ENCODE measurements at places on chromosomes 11 and 22.
A peak's percentile ranks its signal among the peaks of the same experiment; 100 is the strongest.

DNA sequence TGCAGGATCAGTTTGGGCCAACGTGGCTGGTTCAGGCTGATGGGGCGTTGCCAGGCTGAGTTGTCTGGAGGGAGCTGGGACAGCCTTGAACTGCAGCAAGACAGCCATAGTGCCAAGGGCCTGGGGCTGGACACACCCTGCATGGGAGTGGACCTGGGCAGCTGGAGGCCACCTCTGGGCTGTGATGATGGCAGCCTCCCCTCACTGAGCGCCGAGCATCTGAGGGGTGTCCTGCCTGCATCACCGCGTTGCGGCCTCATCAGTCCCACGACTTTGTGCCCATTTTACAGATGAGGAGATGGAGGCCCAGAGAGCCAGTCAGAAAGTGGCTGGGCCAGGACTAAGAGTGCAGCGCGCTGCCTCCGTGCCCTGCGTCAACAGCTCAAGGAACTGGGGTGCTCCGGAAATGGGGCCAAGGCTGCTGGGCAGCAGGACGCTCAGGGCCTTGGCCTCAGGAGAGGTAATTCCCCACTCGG lies 590 bp upstream of the TSPO start:
- DNase-seq = no peak

- no peak for DNase-seq
Measured at GRCh38 chr22:26748845-26749244, 91.5 kb downstream of the MIAT start.

- DNase-seq = peak; percentile 97
Measured at GRCh38 chr22:41022470-41023298, 69.7 kb upstream of the EP300 start.

DNA sequence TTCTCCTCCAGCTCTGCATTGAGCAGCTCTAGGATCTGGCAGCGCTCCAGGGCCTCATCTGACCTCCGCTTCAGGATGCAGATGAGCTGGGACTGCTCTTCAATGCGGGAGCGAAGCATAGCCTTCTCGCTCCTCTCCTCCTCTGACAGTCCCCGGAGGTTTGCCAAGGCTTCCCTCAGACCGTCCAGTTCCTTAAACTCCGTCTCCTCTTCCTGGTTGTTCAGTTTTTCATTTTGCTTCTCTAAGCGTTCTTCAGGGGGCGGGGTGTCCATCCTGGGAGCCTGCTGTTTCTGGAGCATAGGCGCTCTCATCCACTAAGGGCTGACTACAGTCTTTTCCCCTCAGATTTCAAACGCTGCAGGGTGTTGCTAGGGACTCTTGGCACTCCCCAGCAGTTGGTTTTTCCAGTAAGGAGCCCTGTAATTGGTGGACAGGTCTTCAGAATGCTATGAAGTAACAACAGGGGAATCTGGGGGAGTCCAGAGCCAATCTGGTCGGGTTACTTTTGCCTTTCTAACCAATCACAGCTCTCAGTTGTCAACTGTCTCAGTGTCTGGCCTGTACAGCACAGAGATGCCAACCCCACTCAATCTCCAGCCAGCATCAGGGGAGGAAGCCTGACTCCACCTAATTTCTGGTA lies at the start of gene CCDC89:
Gene CCDC89 (minus strand): TSS at position 376 of the 640 bp plus-strand sequence. CDS start 65 bp downstream, at position 311.
- DNase-seq = peak; percentile 49

DNA sequence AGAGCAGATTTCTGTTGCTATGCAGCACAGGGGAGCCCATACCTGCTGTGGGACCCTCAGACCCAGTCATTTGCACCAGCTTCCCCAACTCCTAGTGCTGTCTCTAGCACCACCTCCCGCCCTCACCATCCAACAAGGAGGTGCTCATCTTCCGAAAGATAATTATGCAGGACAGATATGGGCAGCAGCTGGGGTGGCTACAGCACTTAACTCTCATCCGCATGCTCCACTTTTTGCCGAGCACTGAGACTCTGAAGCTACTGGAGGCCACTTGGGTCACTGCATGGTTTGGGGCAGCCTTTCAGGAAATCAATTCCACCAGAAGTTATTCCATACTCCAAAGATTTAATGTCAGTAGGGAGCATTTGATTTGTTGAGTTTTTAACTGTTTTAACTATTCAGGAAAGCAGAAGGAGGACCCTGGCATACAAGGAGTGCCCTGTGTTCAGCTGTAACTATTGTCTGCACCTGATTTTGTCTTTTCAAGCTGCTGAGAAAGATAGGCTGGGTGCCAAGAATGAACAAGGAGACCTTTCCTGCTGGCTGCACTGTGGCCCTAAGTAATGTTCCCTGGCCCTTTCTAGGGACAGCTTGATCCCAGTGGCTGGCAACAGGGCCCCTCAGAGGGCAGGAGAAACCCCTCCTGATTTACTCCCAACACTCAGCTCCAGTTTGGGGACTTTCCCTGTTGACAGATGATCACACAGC lies 67.3 kb upstream of the CSNK2A3 start:
- no peak for DNase-seq

- DNase-seq = no peak
Measured at GRCh38 chr22:39409516-39410029, 10.0 kb downstream of the TAB1 start.

GRCh38 chr11:56497010-56497409 lies 5.8 kb upstream of the OR5M8 start:
- DNase-seq = no peak

GRCh38 chr11:19102521-19102900 lies 14.5 kb upstream of the ZDHHC13 start:
- DNase-seq = no peak

GRCh38 chr11:31968461-31969358 lies 122.2 kb upstream of the RCN1 start:
- no peak for DNase-seq

DNA sequence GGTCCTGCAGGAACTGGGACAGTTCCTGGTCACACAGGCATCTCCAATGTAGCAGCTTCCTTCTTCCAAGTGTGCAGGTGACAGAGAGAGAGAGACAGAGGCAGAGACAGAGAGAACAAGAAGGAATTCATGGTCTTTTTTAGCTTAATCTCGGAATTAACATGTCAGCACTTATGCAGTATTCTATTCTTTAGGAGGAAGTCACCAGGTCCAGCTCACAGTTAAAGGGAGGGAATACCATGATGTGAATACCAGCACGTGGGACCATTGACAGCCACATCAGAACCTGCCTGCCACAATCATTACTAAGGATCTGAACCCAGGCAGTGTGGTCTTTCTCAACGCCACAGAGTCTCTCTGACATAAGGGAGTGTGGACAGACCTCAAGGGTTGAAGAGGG lies 341.6 kb downstream of the MN1 start:
- DNase-seq = no peak

DNA sequence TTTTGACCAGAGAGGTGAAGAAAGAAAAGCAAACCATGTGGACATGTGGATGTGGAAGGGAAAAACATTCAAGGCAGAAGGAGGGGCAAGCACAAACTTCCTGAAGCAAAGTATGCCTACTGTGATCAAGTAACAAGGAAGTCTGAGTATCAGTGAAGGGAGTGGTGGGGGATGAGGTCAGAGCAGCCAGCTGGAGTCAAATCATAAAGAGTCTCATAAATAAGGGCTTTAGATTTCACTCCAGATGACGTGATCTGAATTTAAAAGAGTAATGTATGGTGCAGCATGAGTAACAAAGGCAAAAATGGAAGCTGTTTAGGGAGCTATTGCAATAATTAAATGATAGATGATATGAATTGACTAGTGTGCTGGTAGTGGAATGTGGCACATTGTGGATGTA lies 665.4 kb upstream of the CCDC90B start:
- DNase-seq = no peak

GRCh38 chr11:44377121-44377520 lies 67.2 kb upstream of the ALX4 start:
- no peak for DNase-seq

DNA sequence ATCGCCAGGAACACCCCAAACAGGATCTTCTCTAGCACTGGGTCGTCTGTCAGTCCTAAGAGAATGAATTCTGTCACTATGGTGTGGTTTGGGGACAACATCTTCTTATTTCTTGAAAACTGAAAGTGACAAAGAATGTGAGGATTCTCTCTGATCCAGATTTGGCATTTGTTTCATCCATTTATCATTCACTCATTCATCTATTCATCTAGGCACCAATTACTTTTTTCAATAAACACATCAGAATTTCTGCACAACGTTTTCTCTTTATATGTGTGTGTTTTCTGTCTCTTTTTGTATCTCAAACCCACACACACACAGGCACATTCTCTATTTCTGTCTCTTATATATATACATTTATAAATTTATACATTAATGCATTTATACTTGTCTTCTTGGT lies at the start of gene OR5M10:
Gene OR5M10 (minus strand): TSS at position 101 of the 400 bp plus-strand sequence. CDS start 0 bp downstream, at position 101.
- no peak for DNase-seq

DNA sequence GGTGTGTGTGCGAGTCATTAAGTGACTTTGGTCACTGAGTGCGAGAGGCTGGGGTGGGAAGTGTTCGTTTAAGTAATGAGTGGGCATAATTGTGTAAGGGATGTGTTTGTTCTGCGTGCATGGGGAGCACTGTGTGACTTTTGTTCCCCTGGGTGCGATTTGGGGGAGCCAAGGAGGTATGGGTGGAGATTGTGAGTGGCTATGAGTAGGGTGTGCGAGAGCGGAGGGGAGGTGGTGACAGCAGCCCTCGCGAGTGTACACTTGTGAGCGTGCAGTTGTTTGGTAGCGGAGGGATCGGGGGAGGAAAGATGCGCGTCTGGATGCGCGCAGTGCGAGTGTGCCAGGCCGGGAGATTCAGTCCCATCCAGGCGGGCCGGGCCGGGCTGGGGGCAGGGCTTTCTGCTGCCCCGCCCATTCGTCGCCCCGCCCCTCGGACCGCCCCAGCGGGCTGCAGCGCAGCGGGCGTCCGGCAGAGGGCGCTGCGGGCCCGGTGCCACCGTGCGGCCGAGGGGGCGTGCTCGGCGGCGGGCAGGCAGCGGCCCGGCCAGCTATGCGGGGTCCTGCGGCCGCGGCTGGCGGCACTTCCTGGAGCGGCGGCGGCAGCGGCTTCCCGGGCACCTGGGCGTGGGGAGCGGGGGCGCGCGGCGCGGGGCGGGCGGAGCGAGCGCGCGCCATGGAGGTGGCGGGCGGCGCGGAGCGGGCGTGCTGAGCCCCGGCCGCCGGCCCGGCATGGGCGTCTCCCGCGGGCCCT lies at the start of gene DGKZ:
Gene DGKZ (plus strand): TSS at position 578 of the 751 bp plus-strand sequence. CDS start 197 bp downstream, outside the sequence.
- peak; percentile 99 for DNase-seq

- DNase-seq = no peak
Measured at GRCh38 chr11:15180212-15180792, 65.6 kb downstream of the INSC start.

DNA sequence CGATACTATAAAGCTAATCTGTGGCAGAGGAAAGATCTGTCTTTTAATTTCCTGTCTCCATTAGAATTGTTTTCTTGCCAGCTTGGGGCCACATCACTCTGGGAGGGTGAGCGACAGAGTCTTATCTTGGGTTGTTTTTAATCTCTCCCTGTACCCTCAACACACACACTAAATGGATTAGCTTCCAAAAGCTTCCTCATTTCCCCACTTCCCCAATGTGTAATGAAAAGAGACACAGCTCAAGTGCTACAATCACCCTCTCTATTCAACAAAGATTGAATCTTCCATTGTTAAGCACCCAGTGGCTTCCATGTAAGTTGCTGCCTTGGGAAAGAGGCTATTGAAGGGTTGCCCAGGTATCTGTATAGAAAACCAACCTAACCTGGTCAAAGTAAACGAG lies 6.1 kb upstream of the ASCL3 start:
- DNase-seq = no peak

DNA sequence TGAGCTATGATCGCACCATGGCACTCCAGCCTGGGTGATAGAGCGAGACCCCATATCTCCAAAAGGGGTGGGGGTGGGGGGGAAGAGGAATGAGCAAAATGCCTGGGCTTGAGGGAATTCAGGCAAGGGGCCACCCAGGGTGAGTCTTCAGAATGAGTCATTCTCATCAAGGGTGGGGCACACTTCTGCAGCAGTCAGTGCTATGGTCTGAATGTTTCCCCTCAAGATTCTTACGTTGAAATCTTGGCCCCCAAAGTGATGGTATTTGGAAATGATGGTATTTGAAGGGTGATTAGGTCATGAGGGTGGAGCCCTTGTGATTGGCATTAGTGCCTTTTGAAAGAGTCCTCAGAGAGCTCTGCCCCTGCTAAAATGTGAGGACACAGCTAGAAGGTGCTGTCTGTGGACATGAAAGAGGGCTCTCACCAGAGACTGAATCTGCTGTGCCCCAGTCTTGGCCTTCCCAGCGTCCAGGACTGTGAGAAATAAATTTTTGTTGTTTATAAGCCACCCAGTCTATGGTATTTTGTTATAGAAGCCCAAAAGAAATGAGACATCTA lies 86.4 kb upstream of the THY1 start:
- DNase-seq = no peak

DNA sequence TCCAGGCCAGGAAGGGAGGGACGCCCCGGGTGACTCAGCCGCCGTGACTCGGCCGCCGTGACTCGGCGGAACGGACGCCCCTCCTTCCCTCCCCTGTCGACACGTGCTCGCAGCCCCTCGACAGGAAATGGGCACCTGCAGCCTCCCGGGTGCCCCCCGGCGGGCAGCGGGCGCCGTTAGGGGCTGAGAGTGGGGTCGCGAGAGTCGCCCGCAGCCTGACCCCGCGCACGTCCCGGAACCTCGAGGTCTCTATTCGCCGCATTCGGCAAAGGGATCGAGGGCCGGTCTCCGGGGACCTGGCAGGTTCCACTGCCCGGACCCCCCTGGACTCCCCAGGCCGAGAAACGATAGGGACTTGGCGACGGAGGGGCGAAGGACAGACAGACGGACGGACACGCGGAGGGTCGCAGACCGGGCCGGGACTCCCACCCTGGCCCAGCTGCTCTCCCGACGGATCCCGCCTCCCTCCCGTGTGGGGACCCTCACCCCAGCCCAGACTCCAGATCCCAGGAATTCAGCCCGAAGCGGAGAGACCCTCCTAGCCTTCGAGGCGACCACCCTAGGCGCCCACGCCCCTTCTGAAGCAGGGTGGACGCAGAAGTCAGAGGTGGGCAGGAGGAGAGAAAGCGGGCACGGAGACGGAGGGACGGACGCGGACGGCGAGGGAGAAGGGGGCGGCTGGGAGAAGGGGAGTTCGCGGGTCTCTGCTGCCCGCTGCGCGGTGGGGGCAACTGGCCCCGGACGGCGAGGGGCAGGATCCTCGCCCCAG lies 648 bp downstream of the FOSL1 start:
- peak; percentile 89 for DNase-seq

DNA sequence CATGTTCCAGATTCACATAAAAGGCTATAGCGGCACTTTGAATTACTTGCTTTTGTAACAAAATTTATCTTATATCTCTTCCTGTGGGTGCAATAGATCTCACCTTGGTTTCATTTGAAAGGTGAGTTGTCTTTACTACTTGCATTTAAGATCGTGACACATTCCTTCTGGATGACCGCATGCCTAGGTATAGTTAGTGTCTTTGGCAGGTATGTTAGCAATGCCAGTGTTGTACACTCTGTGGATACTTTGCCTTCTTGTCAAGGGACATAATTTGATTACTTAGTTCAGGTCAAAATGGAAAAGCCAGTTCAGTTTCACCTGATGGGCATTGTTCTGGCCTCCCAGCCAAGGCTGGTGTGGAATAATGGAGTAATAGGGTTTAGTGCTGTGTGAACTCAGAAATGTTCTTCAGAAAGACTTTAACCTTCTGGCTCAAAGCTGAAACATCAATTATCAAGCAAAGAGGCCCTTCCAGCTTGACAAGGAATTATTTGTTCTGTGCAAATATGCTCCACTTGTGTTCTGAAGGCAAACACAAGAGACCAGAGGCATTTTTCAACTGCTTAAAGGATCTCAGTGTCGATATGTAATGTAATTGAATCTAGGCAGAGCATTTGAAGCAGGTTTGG lies 64.6 kb downstream of the AMOTL1 start:
- no peak for DNase-seq
